Germinal center (tissue), 1 donor: ENCODE measurements at places on chromosomes 3 and 15.

DNA sequence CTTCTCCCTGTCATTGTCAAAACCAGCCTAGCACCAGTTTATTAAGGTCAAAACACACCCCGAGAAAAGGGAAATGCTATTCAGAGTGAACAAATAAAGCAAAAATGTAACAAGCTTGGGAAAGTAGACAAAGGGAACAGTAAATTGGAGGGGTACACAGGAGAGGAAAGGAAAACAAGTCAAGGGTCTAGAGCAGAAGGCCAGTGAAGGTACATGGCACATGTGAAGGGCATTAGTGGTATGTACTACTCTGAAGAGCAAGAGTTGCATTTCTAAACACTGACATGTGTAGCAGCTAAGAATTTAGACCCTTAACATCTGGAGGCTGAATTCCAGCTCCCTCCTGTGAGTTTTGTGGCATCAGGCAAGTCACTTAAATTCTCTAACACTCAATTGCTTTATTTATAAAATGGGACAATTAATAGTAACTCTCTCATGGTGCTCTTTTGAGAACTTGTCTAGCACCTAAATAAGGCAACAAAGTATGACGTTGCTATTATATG lies 244.3 kb upstream of the ADAMTS9 start:
- DNase-seq = no peak

DNA sequence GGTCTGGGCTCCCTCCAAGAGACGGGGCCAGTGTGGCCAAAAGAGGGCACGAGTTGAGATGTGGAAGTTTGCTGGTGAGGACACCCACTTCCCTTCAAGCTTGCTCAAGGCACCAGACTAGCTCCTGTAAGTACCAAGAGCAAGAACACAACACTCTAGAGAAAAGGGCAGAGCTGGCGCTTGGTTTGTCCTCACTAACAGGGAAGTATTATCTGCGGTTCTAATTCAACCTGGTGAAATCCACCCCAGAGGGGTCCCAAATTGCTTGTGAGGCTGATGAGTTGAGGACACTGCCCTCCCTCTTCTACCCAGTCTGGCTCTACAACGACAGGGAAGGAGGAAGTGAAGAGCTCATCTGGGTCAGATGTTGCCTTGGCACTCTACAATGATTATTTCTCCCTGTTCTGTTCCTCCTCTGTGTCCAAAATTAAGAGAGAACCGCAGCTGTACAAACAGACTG lies 16.9 kb upstream of the FSIP1 start:
- no peak for DNase-seq

DNA sequence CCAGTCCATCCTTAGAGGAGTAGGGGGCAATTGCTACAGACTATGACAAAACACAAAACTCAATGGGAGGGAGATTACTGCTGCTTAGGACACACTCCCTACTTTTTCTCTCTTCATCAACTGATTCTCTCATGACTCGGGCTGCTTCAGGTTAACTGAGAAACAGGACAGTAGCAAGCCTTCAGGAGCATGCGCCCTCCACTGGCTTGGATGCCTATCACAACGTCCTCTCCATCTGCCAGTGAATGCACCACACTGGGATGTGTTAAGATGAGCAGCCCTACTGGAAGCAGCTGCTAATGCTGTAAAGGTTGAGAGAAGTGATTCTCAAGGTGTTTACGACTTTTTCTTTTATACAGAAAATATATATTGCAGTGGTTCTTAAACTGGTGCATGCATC lies 542.3 kb downstream of the EDEM1 start:
- DNase-seq = no peak

DNA sequence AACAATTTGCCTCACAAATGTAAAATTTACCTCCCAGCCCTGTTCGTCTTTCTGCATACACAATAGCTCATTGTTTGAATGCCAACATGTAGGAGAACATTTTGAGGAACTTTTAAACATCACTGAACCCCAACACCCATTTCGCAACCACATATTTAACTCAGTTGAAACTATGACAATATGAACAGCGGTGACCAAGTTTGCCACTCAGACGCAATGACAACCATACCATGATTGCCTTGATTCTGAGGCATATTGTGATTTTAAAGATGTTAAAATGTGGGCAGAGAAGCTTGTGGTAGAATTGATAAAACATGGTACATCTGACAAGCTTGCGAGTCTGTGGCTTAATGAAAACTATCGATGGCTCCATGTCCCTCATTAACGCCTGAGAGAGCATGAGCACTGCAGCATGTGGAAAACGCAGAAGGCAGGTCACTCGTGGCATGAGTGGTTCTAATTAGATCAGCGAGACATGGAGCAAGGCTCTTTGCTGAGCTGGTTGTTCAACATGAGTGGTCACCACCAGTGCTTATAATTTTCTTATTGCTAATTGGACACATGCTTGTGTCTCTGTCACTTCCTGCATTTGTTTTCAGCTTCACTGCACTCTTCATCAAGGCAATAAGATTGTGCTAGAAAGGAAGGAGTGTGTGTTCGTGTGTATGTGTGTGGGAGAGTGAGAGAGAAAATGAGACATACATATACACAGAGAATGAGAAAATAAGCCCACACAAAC lies 116.8 kb downstream of the CHST2 start:
- peak; percentile 8 for DNase-seq

DNA sequence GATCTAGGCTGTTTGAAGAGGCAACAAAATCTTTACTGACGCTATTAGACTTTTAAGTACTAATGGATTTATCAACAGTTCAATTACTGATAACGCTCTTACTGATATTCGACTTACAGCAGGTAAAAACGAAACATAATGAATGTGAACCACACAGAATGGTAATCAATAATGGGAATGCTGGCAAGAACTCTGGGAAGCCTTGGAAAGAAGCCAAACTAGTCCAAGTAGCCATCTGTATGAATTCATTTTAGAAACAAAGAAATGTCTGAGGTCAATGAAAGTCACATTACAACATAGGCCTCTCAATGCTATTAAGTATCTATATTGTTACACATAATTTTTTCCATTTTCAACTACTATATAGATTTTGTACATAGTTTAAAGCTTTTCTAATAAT lies 130.0 kb downstream of the DMXL2 start:
- DNase-seq = no peak

DNA sequence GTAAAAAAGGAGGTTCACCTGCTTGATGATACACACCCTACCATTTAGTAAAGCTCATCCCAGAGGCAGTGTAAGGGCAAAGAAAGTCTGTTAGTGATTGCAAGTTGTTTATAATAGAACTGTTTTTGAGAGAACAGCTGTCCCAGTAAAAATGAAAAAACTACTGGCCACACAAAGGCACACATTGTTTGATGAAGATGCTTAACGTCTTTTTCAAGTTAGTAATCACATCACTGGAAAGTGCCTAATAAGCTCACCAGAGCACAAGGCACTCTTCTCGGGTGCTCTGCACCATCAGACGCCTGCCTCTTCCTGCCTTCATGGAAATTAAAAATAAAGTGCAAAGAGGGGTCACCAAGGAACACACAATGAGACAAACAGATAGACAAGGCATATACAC lies 186.9 kb downstream of the PDZRN3 start:
- no peak for DNase-seq

- no peak for DNase-seq
These were observed 69.9 kb downstream of the IGF2BP2 start for GRCh38 chr3:185754920-185755319.

GRCh38 chr3:48927928-48928327 lies 9.3 kb downstream of the ARIH2 start:
- DNase-seq = no peak

DNA sequence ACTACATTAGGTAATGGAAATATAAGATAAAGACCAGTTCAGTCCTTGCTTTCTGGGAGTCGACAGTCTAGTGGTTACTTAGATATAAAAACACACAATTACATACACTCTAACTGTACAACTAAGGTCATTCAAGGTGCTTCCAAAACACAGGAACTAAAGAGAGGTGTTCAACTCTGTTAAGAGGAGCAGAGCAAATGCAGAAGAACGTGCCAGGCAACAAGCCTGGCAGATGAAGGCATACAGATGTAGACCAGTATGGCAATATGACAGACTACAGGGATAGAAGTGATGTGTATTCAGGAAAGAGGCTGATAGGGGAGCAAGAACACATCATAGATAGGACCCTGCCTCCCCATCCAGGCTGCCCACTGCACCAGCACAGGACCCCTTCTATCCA lies 78.3 kb downstream of the CBLB start:
- no peak for DNase-seq
